A549 treated with AZD2906 at 1 μM for 4 hours (cell line): ENCODE measurements at places on chromosomes 12 and 14. TPM values are rescaled to one million over a fixed set of nuclear protein-coding genes. Genes with fewer than 3 reads are reported as not detected.

The RILPL2 gene
- total RNA-seq = 1.3 to 1.7 TPM (median 1.4 TPM) in 5 replicates

The SLC10A1 gene
- total RNA-seq = not detected in 5 replicates

The MIPOL1 gene
- 1.6 to 2.9 TPM (median 2.2 TPM) in 5 replicates for total RNA-seq

The CCDC198 gene
- 1.5 to 2.6 TPM (median 2.1 TPM) in 5 replicates for total RNA-seq

The PTPRQ gene
- total RNA-seq = 0.01 to 0.03 TPM (median 0.02 TPM) in 4 of 5 replicates, not detected in the other

The GARIN6 gene
- not detected in 5 replicates for total RNA-seq

The MANSC4 gene
- total RNA-seq = not detected in 5 replicates

The CLEC12A gene
- not detected in 5 replicates for total RNA-seq

The TMEM120B gene
- 11.7 to 16.9 TPM (median 16.0 TPM) in 5 replicates for total RNA-seq
